ENCODE measurements at places on chromosomes 13 and 19. TPM values are rescaled to one million over a fixed set of nuclear protein-coding genes. Genes with fewer than 3 reads are reported as not detected.

SH2D3A gene
- not detected for polyA plus RNA-seq

SHANK1 gene
- 0.11 TPM for polyA plus RNA-seq

CGB1 gene
- not detected for polyA plus RNA-seq

ZIK1 gene
- 2.0 TPM for polyA plus RNA-seq

ZNF616 gene
- polyA plus RNA-seq, result 3.1 TPM

CGB3 gene
- not detected for polyA plus RNA-seq

KDELR1 gene
- 18.1 TPM for polyA plus RNA-seq

DNAJC15 gene
- 70.6 TPM for polyA plus RNA-seq

HIF3A gene
- 0.09 TPM for polyA plus RNA-seq

ZNF578 gene
- 3.5 TPM for polyA plus RNA-seq

ZNF497 gene
- 0.09 TPM for polyA plus RNA-seq

CFD gene
- 0.34 TPM for polyA plus RNA-seq

APOE gene
- polyA plus RNA-seq, result 10.7 TPM

FGF21 gene
- not detected for polyA plus RNA-seq

ZNF730 gene
- not detected for polyA plus RNA-seq

Measured in Purkinje cell (primary cell).